BJ (cell line): ENCODE measurements at places on chromosomes 5 and 9. TPM values are rescaled to one million over a fixed set of nuclear protein-coding genes. Genes with fewer than 3 reads are reported as not detected.

The CATSPER3 gene
- 0.38 and 0.43 TPM in 2 replicates for polyA plus RNA-seq

The PLAC8L1 gene
- 0.33 TPM in 2 replicates for polyA plus RNA-seq

The ADAM19 gene
- polyA plus RNA-seq, result 57.5 and 68.3 TPM in 2 replicates

The IL9 gene
- polyA plus RNA-seq, result not detected in 2 replicates
